Prostate gland (tissue), 2 donors: ENCODE measurements at places on chromosomes 5 and 9.
A peak's percentile ranks its signal among the peaks of the same experiment; 100 is the strongest.

- no peak for DNase-seq
These were observed 3.7 kb downstream of the ECSCR start for GRCh38 chr5:139458580-139459407.

DNA sequence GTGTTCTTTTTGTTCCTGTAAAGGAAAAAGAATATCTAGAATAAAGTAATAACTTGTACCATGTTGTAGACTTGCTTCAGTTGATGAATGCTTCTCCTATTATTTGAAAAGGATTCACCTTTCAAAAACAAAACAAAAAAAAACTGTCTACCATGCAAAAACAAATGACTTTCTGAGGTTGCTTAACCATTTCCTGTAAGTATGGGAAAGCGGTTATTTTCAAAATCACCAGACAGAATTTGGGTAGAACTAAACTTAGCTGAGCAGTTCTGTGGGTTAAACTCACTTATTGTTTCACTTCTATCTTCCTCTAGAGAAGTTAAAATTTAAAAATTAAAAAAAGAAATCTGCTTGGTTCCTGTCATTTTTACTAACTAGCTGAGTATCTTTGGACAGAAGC, 25.2 kb downstream of the LNPEP start:
- DNase-seq = no peak

DNA sequence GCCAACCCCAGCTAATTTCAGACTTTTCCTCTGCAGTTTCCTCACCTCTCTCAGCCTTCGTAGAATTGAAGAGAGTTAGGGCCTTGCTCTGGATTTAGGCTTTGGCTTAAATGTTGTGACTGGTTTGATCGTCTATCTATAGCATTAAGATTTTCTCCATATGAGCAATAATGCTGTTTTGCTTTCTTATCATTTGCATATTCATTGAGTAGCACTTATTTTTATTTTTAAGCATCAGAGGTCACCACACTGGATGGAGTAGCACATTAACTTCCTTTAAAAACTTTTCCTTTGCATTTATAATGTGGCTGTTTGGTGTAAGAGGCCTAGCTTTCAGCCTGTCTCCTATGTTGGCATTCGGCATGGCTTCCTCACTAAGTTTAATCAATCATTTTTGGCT, 12.6 kb upstream of the PCBD2 start:
- no peak for DNase-seq

DNA sequence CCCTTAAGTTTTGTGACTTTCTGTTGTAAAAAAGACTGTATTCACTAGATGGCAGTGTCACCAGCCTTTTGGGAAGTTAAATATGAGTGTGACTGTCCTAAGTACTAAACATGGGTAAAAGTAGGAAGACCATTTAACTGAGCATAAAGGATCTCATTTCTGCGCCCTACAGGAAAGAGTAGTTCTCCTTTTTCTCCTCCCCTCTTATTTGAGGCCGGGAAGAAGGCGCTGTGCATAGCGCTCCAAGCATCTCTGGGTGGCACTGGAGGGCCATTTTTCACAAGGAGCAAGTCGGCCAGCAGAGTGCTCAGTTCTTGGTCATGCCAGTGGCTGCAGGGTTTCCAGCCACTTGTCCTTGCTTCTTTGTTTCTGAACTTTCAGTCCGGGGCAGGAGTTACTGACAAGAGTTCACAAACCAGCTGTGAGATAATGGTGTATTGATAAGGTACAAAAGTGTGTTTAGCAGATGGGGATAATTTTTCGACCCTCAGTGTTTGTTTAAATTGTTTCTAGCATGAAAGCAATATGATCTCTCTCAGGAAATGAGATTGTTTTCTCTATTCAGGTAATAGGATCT, 227.6 kb upstream of the DMRT1 start:
- DNase-seq = peak; percentile 83

GRCh38 chr9:136051453-136051836, 43.6 kb downstream of the NACC2 start:
- DNase-seq = no peak

DNA sequence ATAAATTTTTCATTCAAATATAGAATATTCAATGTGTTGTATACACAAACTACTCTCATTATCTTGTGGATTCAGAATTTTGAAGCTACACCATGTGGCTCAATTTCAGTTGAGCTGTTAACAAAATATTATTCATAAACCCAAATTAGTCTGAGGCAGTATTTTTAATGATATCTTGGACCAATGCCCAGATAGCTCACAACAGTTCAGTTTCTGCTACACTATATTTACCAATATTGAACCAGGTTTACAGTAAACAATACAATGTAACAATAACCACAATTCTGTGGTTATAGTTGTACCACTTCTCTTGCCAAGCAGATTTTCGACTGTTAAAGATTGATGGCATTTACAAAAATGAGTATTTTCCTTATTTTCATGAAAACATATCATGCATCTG, 99.9 kb downstream of the SSBP2 start:
- DNase-seq = no peak

- no peak for DNase-seq
These were observed 134.0 kb downstream of the FOXD1 start for GRCh38 chr5:73314395-73315257.

DNA sequence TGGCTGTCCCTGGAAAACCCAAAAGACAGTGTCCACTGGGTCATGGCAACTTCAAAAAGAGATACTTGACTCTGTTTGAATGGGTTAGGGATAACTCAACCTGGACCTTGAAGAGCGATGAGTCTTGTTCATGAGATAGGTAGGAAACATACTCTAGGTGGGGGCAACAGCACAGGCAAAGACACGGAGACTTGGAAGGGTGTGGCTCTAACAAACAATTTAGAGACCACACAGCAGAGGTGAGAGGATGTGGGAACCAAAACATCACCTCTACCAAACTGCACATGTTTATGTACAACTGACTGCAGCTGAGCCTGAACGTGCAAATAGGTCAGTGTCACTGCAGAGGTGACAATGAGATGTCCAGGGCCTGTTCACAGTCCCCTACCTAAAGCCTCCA, 247.7 kb upstream of the ADRA1B start:
- no peak for DNase-seq

- no peak for DNase-seq
These were observed 88.9 kb downstream of the CDK5RAP2 start for GRCh38 chr9:120490888-120491595.

DNA sequence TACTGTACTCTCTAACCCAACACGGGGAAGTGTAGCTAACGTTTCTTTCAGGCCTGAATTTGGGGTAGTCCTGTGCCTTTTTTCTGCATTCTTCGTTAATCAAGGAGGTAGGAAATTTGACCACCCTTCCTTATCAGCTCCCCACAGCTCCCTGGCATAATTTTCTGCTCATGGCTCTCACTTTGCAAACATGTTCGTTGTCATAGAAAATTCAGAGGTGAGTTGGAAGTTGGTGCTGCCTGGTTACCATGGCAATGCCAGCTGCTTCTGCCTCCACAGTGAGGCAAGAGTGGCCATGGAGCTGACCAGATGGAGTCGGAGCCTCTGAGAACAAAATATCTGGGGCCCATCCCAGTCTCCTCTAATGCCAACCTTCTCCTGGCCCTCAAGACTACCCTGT, 116.6 kb upstream of the BOD1 start:
- DNase-seq = no peak

DNA sequence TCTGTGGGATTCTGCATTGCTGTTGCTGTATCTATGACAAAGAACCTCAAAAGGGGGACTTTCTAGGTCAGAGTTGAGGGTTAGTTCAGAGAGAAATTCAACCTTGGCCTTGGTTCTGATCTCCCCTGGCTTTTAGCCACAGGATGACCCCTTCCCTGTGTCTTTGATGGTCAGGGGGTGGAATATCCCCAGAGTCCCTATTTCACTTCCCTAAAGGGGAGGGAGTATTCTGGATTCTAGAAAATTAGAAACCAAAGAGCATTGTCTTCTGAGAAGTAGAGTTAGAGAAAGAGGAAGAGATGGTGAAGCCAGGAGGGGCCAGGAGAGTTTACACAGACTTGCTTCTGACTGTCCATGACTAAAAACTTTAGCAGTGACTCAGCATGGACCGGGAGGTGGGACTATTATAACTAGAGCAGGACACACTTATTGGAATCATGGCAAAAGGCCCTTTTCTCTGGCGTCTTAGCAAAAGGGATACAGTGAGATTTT, 56.2 kb upstream of the LPAR1 start:
- no peak for DNase-seq

DNA sequence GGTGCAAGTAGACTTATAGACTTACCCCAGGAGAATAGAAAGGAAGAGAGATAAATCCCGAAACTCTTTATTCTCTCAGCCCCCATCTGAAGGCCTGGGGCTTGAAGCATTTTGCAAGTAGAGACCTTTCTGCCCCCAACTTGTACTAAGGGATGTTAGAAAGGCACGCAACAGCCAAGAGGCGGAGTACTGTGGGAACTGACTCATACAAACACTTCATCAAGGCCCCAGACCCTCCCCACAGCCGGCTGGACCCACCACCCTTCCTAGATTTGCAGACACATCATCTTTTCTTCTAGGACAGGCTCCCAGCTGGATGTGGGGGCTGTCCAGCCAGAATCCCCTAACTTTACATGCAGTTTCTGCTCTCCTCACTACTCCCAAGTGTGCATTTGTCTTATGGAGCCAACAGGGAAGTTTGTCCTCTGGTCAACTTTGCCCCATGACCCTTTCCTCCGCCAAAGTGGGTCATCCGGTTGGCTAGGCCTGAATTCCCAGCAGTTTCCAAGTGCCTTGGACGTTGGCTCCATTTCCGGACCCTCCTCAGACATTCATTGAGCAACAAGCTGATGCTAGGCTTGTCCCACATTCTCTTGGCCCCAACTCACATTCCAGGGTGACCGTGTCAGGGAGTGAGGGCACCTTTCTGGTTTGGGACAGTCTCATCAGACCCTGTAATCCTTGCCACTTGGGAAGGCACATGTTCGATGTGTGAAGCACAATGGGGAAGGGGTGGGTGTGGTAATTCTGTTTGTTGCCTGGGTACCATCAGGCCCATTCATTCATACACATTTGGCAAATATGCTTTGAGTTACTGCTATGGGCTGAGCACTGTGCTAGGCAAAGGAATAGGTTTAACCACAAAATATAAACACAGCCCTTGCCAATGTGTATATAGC, 64.6 kb downstream of the ABLIM3 start:
- no peak for DNase-seq

GRCh38 chr9:3464033-3464638, 61.7 kb downstream of the RFX3 start:
- DNase-seq = no peak

DNA sequence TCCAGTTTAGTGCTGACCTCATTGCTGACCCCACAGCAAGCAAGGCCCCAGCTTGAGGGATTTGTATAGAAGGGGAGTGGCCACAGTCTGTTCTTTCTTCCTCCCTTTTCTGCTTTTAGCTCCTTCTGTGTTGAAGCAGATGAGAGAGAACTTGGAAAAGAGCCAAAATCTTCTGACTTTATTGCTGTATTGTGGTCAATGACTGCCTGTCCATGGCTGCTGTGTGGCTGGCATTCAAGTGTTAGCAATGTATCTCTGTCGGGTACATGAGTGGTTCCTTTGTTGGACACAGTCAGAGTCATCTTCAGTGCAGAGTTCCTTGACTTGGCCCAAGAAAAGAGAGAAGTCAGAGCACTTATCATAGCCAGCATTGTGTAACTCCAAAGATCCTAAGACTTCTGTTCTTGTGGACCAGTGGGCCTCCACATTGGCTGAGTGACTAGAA, 154.1 kb downstream of the LRRC70 start:
- DNase-seq = no peak
